ENCODE measurements at places on chromosomes 1 and 21.

DNA sequence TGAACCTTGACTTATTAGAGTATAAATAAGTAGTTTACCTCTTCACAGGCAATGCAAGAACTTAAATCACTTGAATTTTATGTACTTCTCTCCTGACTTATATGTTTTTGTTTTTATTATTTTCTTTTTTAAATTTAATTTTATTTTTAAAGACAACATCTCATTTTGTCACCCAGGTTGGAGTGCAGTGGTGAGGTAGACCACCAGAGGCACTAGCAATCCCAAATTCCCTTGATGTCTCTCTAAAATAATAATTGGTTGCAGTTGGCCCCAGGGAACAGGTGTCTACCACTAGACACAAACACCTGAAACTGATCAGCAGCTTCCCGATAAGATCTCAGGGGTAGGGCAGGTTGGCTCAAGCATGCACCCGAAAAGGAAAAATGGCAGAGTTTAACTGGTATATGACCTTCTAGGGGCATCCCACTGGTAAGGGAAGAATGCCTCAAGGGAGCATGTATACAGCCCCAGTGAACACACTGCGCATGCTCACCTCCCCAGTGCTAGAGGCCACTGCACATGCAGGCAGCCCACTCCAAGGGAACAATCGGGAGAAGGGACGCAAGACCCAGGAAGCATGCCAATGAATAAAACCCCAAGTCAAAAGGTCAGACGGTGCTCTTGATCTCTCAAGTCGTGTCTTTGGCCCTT, 14.6 kb downstream of the EXOC8 start:
- no peak for DNase-seq

DNA sequence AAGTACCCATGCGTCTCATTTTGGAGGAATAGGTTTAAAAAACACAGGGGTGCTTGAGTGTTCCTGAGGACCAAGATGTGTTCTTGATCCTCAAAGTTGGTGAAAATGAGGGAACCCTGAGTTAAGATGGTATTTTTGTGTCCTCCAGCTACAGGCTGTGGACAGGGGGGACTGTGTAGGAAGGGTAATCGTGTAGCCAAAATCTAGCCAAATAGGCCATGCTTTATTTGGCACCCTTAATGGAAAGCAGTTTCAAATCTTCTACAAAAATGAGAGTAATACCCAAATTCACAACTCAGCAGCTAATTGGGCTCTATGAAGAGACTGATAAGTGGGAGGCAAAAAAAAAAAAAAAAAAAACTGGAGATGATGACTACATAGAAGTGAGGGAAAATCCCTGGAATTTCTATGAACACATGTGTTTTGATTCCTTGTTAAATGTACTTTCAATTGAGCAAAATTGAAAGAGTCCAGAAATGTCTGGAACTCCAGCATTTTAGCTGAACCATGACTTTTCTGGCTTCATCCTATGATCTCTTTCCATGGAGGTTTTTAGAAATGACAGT, 470 bp downstream of the HSD11B1 start:
- no peak for DNase-seq

DNA sequence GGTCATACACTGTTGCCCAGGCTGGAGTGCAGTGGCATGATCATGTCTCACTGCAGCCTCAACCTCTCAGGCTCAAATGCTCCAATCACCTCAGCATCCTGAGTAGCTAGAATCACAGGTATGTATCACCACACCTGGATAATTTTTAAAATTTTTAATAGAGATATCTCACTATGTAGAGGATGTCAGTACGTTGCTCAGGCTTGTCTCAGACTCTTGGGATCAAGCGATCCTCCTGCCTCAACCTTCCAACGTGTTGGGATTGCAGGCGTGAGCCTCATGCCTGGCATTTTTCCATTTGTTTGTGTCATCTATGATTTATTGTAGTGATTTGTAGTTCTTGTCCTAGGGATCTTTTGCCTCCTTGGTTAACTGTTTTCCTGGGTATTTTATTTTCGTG, 985.2 kb upstream of the B3GALT2 start:
- no peak for DNase-seq

GRCh38 chr1:234755449-234755863, 145.5 kb upstream of the IRF2BP2 start:
- DNase-seq, result no peak

GRCh38 chr1:229440851-229441537, 7.1 kb upstream of the ACTA1 start:
- peak; percentile 91 for DNase-seq

- no peak for DNase-seq
Measured at GRCh38 chr1:29789221-29789909, 553.0 kb downstream of the PTPRU start.

- no peak for DNase-seq
Measured at GRCh38 chr1:108044318-108044717, 79.3 kb upstream of the VAV3 start.

Measured in activated CD4-positive, alpha-beta T cell treated with anti-CD3 and anti-CD28 coated beads, Interleukin-10, Interleukin-2, amounts not matched to agents 100 ng/mL and 50 ng/mL, durations not matched to agents 16 hours and 8 hours (primary cell).